Renal cortical epithelial cell (primary cell): ENCODE measurements at places on chromosomes 16 and 17.

DNA sequence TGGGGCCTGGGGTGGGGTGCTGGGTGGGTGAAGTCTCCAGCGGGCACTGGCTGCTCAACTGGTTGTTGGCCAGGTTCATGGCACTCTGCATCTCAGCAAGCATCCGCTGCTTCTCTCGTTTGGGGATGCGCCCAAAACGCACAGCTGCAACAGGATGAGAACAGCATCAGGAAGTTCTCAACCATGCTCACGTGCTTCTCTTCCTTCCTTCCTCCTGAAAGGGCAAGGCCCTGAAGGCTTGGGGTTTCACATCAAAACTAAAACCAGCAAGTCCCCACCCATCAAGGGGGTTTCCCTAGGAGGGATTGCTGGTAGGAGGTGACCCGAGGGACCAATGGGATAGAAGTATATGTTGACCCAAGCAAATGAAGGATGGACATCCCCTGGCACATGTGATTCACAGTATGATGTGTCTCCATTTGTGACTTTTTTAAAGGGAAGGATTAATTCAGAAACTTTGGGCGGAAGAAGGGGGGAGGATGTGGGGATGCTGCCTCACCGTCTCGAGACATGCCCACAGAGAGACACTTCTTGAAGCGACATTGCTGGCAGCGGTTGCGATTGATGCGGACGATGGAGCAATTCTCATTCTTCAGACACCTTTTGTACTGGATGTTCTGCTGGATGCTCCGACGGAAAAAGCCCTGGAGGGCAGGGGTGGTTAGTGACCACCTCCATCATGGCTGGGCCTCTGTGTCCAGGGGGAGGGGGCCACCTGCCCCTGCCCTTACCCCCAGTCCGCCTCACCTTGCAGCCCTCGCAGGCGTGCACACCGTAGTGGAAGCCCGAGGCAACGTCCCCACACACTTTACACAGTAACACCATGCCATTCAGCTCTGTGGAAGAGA is 4.2 kb downstream of the NR1D1 start:
- no peak for DNase-seq

DNA sequence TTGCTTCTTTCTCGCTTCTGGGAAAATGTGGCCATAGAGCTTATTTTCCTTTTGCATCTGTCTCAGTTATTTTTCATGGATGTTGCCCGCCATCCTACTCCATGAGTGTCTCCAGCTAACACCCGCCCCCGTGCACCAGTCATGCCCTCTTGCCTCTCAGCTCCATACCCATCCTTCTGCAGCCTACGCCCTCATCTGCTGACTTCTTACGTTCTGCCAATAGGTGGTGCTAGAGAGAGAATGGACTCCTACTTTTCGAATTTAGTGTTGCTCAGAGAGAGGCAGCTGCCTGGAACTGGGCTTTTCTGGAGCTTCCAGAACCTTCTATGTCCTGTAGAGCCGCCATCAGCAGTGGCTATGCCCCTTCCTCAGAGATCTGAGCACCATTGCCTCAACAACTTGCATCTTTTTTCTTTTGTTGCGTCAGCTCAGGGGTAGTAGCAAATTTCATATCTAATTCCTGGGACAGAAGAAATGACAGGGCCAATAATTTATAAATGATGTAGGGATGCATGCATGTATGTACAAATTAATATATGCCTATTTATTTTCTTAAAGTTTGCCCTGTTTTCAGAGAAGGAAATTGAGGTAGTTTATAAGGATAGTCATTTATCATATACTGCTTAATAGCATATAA is 119.7 kb upstream of the MYOCD start:
- DNase-seq = peak; percentile 4

- no peak for DNase-seq
Measured at GRCh38 chr17:45648642-45649041, 135.5 kb upstream of the CRHR1 start.

DNA sequence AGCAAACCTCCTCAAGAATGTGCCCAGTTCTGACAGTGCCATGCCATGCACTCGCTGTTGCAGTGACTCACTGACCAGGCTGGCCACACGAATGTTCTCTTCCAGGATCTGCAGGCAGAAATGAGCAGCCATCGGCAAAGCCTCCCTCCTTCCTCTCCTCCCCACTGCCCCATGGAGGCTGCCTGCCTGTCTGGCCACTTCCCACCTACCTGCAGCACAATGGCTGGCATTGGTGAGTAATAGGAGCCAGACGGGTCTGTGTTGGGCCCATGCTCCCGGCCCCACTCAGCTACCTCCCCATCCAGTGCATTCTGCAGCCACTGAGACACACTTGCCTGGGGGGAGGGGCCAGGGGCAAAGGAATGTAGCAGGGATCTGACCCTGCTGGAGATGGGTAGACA is 2.8 kb upstream of the MATCAP1 start:
- peak; percentile 88 for DNase-seq

DNA sequence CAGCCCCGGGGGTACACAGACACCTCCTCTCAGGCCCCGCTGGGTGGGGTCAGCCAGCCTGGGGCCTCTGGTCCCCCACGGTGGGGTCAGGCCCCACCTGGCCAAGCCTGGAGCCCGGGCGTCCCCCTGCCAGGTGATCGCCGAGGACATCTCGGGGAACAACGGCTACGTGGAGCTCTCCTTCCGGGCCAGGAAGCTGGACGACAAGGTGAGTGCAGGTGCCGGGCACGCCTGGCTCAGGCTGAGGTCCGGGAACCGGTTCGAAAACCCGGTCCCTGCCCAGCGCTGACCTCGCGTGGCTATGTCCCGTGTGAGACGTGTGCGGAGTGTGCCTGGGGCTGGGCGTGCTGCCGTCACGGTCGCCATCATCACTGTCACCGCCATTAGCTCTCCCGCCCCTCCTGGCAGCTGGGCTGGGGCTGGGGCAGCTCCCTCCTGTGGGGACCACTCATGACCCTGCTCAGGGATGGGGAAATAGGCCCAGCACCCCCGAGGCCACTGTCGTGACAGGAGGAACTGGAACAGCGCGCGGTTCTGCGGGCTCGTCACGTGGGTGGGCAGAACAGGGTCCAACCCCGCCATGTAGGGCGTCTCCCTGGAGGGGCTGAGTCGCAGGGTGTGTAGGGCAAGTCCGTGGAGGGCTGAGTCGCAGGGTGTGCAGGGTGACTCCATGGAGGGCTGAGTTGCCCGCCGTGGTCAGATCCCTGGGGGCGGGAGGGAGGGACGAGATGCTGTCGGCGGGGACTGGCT is 8.5 kb downstream of the CPNE7 start:
- no peak for DNase-seq

GRCh38 chr17:15466131-15466530 is 1.3 kb downstream of the CDRT4 start:
- DNase-seq = no peak

GRCh38 chr17:57530026-57530425 is 215.1 kb downstream of the CCDC182 start:
- no peak for DNase-seq

- DNase-seq = peak; percentile 30
Measured at GRCh38 chr17:66677201-66677981, 157.5 kb upstream of the CACNG5 start.

GRCh38 chr17:76909971-76910760 is 42.0 kb downstream of the MGAT5B start:
- peak; percentile 44 for DNase-seq
